ENCODE measurements at places on chromosomes 3 and 15. TPM values are rescaled to one million over a fixed set of nuclear protein-coding genes. Genes with fewer than 3 reads are reported as not detected.

The CYP8B1 gene
- not detected for total RNA-seq

The SCG5 gene
- 7.0 TPM for total RNA-seq

GRCh38 chr15:40392986-40393948, 10.7 kb downstream of the KNSTRN start:
- no peak for DNase-seq

DNA sequence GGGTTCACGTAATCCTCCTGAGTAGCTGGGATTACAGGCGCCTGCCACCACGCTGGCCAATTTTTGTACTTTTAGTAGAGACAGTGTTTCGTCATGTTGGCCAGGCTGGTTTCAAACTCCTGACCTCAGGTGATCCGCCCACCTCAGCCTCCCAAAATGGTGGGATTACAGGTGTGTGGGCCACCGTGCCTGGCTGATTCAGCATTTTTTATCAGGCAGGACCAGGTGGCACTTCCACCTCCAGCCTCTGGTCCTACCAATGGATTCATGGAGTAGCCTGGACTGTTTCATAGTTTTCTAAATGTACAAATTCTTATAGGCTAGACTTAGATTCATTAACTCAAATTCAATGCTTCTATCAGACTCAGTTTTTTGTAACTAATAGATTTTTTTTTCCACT, 9.4 kb downstream of the VHL start:
- no peak for DNase-seq

DNA sequence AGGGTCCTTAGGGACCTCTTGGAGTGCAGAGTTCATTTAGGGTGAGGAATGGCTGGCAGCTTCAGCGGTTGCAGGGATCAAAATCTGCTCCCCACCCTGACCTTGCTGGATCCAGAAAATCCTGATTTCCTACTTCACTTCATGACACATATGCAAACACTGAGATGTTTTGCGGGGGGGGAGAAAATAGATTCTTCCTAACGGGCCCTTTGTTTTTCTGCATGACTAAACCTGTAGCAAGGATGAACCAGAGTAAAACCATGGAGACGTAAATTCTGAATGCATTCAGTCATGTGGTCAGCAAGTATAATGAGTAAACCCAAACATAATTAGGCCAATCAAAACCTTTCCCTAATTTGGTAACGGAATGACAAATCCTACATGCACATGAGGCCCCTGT, 20.0 kb upstream of the RBP1 start:
- DNase-seq: no peak

Measured in mucosa of descending colon (tissue), 3 donors.